ENCODE measurements at places on chromosomes 4 and X.

- DNase-seq: no peak
Measured at GRCh38 chr4:181731900-181732299, 511.3 kb upstream of the TENM3 start.

- DNase-seq: no peak
Measured at GRCh38 chr4:144655491-144655890, 9.5 kb downstream of the HHIP start.

GRCh38 chr4:37431417-37431743 lies 186.8 kb downstream of the NWD2 start:
- DNase-seq: no peak

DNA sequence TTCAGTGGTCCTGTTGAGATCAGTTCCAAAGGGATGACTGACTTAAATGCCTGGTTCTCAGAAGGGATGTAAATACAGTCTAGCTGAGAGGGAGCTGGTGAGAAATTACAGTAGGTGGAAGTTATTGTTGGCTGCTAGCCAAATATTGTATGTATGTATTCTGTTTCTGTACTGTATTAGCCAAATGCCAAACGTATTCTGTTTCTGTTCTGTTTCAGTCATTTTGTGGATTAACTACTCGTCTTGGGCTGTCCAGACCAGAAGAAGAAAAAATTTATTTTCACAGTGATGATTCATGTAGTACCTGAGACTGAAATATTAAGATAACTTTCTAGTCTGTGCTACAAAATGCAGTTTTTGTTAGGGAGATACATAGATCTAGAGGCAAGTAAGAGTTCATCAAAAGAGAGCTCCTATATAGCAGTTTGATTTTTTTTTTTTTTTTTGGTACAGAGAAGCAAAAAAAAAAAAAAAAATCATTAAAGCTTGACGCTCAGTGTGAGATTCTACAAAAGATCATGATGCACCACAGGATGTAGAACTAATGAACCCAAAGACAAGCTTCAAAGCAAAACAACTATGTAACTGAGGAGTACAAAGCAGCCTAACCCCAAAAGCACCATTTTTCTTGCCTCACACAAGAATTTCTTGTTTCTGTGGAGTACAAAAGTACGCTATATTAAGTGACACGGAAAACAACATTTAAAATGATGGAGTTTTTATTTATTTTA lies 54.8 kb downstream of the CASP6 start:
- peak; percentile 39 for DNase-seq

- no peak for DNase-seq
Measured at GRCh38 chr4:60945641-60946040, 254.5 kb upstream of the ADGRL3 start.

DNA sequence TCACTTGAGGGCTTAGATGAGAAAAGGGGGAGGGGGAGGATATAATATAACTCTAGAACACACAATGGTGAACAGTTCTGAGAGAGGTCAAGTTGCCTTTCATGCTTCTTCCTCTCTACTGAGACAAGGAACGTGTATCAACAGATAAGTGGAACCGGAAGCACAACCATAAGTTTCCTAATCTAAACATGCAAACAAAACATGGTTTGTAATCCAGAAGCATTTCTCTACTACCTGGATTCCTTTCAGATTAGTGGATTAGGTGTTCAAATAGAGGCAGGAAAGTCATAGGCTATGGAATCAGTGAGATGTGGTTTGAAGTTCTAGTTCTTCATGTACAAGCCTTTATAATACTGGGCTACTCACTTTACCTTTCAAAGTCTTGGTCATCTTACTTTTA lies 460.6 kb downstream of the IDS start:
- no peak for DNase-seq

GRCh38 chr4:147307896-147308674 lies 172.8 kb upstream of the EDNRA start:
- no peak for DNase-seq

DNA sequence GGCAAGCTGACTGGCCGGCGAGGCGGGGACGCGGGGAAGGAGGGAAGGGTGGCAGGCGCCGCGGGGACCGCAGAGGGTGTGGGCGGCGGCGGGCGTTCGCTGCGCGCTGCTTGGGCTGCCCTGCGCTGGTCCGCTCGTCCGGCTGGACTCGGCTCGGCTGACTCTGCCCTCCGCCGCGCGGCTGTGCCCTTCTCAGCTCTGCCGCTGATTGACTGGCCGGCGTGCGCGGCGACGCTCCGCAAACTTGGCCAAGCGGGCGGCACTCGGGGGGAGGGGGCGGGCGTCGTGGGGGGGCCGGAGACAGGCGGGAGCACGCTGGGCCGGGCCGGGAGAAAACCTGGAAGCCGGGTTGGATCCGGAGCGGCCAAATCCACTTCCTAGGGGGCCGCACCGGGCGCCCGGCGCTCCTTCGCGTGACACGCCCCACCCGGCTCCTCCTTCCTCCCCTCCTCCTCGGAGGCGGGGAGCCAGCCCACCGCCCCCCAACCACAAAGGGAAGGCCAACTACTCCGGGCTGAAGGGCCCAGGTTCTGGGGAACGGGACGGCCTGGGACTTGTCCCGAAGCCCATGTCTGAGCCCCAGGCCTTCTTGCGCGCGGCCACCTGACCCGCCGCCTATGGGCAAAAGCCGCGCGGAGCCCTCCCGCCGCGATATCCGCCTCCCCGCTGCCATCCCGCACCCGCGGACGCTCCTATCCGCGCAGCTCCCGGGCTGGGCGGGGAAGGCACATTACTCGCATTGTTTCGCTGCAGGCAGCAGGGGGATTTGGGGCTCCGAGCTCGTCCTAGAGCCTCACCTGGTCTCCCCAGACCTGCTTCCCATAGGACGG lies at the start of gene GPC4:
GPC4 (minus strand) TSS at position 214 of the 830 bp plus-strand sequence. CDS start 524 bp downstream, outside the sequence.
- DNase-seq: no peak

- peak; percentile 19 for DNase-seq
Measured at GRCh38 chr4:47084111-47084510, 52.7 kb downstream of the GABRB1 start.

DNA sequence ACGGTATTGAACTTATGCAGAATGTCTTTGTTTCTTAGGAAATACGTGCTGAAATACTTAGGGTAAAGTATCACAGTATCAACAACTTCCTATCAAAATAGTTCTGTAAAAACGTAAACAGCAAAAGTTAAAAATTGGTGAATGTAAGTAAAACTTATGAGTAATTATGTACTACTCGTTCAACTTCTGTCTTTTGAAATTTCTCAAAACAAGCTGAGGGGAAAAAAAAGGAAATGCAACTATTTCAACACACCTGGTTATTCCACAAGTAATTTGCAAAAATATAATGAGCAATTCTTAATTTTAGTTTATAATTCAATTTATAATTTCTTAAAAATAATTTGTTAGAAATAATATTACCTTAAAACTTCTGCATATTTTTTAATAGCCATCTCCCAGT lies 8.3 kb downstream of the PPID start:
- DNase-seq: no peak

GRCh38 chr4:152309418-152309817 lies 226.5 kb downstream of the FBXW7 start:
- no peak for DNase-seq

DNA sequence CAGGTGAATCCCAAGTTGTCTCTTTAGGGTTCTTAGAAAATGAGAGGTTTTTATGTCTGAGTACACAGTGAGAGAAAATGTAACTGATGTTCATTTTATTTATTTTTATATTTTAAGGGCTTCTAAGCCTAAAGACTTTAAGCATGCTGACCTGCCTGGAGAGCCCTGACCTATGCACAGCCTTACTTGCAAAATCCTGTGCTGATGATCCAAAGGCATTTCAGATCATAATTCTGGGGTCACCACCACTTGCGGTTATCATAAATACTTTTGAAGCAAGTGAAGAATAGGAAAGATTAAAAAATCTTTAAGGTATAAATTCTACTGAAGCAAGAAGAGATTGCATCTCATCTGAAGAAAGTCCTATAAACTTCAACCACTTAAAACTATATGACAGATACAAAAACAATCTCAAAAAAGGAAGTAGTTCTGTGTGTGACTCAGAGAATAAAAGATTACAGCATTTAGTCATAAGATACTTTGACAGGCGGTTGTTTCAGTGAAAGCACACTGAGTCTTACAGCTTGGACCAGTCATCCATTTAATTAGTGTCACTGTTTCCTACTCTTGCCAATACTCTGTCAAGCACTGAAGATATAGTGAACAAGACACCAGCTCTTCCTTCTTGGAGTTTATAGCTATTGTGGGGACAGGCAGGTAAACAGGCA lies 245.2 kb upstream of the DIPK2B start:
- DNase-seq: no peak

- no peak for DNase-seq
Measured at GRCh38 chrX:109774706-109775105, 41.6 kb upstream of the ACSL4 start.

GRCh38 chr4:16764622-16765021 lies 133.8 kb downstream of the LDB2 start:
- DNase-seq: no peak

- DNase-seq: no peak
Measured at GRCh38 chr4:36414248-36414647, 132.8 kb downstream of the DTHD1 start.

DNA sequence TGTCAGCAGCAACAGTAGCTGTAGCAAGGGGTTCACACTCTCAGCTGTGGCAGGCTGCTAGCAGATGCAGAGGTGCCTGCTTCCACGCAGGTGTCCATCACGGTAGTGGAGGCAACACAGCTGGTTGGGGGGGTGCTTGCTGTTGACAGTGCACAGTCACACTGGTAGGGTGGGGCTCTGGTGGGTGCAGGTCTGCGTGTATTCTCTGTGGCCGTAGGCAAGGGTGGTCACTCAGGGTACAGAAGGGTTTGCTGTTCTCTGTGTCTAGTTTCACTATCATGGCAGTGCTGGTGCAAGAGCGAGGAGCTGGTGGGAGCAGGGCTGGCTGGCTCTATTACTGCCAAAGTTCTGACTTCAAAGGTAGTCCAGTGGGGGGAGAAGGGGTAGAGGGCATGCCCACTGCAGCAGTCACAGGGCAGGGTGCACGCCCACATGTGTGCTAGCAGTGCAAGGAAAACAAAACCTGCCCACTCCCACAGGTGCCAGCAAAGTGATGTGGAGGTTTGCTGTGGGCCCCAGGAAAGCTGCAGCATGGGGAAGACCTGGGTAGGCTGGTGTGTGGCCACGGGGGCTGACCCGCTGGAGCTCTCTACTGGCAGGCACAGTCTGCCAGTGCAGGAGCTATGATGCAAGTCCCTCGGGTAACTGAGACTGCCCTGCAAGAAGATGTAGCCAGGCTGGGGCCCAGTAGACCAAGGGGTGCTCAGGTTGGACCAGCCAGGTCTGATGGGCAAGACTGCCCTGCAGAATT lies 21.6 kb upstream of the WDR17 start:
- no peak for DNase-seq

DNA sequence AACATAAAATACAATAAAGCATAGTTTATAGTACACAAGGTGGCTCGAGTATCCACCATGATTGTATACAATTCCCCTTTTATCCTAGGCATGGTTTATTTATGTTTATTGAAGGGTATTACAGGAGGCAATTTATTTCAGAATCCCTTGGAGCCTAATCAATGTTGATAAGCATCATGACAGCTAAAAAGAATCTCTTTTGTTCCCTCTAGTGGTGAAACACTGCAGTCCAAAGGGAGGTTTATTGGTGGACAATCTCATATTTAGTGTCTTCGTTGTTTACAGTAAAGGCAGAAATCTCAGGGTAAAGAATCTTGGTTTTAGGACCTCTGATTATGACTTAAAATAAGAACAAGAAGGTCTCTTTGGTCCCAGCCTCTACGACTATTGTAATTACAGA lies 1712.5 kb downstream of the C4orf33 start:
- peak; percentile 2 for DNase-seq

All from SHP77 (cell line).